ENCODE measurements at places on chromosomes 12 and 14.

- peak; percentile 73 for DNase-seq
Observed at GRCh38 chr12:106581543-106582248, 1.1 kb upstream of the RFX4 start.

- DNase-seq = no peak
Observed at GRCh38 chr12:125346362-125346761, 281.1 kb downstream of the AACS start.

DNA sequence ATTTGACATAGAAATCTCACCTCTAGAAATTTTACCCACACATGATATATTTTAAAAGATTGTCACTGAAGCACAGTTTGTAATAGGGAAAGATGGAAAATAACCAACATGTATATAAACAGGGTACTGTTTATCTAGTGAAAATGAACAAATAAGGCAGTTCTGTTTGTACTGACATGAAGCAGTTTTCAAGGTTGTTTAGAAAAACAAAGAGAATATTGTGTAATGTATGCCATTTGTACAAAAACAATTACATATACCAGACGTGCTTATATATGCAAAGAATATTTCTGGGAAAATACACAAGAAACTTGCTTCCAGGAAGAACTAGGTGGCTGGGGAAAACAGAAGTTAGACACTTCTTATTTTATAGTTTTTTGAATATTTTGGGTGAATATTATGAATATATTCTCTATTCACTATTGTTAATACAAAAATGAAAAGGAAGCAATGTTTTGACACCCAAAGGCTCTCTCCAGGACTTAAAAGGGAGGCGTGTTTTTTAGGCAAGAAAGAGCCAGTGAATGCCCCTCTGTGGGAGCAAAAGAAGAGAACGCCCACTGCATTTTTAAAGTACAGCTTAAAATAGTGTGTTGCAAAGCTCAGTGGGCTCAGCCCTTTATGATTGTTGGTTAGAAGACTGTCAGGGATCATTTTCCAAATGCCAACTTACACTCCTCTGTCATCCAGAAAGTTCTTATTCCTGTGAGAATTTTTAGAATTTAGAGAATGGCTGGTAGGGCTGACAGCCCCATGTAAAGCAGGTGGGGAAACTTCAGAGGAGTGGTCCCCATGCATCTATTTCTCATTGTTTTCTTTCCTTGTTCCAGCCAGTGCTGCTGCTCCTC lies 59.6 kb upstream of the FERMT2 start:
- DNase-seq = no peak

DNA sequence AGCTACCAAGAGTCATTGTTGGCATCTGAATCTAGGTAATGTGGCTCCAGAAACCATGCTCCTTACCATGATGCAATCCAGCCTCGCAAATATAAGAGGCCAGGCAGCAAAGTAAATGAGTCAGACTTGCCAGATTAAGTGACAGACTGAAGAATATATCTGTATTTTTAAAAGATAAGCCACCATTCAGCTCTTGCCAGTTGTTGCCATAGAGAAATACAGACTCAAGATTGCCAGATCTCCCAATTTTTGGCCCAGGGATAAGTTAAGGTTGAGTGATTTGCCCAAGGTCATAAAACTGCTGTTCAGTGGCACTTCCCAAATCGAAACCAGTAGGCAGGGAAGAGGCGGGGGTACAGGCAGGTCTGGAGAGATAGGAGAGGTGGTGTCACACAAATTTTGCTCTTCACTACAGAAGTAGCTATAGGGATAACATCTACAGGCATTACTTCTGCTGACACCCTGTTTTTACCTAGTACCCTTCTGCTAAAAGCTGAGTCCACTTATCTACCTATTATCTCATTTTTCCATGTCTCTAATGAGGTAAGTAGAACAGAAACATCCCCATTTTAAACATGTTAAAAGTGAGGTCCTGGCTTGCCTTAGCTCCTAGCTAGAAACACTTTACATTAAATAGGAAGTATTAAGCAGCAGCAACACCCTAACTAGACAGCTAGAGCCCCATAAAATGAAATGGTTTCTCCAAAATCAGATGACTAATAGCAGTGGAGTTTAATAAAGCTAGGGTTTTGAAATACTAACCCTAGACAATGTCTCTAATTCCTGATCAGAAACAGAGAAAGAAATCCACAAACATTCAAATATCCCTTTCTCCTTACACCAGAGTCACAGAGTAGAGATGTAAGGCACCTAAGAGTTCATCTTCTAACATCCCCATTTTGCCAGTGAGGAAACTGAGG lies 19.5 kb downstream of the DCAF5 start:
- DNase-seq = no peak

All from neural crest cell (in vitro differentiated cells).